GM13976 (cell line): ENCODE measurements at places on chromosomes 7 and 10.

DNA sequence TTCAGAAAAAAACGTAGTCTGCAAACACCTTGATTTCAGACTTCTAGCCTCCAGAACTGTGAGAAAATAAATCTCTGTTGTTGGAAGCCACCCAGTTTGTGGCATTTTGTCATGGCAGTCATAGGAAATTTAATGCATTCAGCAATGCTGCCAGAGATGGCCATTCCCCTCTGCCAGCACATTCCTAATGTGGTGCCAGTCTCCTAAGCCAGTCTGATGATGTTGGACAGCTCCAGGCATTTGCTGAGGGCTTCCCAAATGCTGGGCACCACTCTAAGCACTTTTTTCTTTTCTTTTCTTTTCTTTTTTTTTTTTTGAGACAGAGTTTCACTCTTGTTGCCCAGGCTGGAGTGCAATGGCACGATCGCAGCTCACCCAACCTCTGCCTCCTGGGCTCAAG lies 666.7 kb upstream of the C7orf33 start:
- DNase-seq = no peak

GRCh38 chr7:17524746-17525145 lies 226.3 kb downstream of the AHR start:
- no peak for DNase-seq

GRCh38 chr10:49333192-49333591 lies 34.2 kb downstream of the C10orf71 start:
- DNase-seq = no peak

GRCh38 chr7:79820387-79820786 lies 314.2 kb upstream of the GNAI1 start:
- no peak for DNase-seq

DNA sequence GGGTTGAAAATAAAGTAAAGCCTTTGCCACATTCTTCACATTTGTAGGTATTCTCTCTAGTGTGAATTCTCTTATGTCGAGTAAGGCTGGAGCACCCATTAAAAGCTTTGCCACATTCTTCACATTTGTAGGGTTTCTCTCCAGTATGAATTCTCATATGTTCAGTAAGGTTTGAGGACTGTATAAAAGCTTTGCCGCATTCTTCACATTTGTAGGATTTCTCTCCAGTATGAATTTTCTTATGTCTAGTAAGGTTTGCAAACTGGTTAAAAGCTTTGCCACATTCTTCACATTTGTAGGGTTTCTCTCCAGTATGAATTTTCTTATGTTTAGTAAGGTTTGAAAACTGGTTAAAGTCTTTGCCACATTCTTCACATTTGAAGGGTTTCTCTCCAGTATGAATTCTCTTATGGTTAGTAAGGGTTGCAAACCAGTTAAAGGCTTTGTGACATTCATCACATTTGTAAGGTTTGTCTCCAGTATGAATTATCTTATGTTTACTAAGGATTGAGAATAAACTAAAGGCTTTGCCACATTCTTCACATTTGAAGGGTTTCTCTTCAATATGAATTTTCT lies 41.4 kb downstream of the ZNF680 start:
- DNase-seq = no peak

DNA sequence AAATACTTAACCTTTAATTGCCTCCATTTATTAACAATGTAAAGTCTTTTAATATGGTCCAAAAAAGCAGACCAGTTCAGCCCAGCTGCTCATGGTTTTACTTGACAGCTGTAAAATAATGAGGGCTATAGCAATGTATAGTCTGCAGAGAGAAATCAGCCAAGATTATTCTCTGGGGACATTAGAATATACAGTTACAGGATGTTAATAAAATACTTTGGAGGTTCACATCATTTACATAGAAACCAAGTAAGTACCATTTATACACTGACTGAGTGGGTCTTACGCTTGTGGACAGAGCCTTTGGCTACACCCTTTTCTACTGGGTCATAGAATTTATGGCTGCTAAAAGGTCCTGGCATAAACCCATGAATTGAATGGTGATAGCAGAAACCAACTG lies 340.7 kb upstream of the CELF2 start:
- no peak for DNase-seq

DNA sequence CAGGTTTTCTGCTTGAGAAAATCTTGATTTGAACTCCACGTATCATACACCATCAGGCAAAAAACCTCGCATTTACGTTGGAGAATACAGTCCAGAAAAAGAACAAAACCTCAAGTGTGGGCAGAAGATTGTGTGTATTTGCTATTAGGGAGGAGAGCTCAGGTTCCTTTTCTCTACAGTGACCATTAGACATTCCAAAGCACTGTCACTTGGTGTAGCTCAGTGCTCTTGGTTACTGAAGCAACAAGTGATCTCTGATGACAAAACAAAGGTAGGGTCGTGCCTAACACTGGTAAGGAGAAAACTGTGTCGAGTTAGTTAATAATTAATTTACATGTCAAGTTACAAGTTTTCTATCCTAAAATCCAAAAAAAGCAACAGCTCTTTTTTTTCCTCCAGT lies 72.6 kb downstream of the C1GALT1 start:
- no peak for DNase-seq

DNA sequence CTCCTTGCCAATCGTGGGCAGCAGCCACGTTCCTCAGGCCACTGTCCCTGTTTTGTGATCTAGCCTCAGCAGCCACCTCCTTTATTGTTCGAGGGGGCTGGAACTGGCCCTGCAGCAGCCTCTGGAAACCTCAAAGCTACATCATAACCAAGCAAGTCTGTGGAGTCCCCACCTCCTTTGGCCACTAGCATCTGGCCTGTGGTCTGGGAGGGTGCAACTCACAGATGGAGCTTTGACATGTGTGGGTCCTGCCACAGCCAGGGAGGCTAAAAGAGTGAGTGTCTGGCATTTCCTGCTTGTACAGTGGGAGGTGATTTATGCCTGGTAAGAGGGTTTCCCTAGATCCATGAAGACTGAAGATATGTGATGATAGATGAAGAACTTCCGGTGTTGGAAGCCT lies 32.3 kb upstream of the NUB1 start:
- DNase-seq = no peak

DNA sequence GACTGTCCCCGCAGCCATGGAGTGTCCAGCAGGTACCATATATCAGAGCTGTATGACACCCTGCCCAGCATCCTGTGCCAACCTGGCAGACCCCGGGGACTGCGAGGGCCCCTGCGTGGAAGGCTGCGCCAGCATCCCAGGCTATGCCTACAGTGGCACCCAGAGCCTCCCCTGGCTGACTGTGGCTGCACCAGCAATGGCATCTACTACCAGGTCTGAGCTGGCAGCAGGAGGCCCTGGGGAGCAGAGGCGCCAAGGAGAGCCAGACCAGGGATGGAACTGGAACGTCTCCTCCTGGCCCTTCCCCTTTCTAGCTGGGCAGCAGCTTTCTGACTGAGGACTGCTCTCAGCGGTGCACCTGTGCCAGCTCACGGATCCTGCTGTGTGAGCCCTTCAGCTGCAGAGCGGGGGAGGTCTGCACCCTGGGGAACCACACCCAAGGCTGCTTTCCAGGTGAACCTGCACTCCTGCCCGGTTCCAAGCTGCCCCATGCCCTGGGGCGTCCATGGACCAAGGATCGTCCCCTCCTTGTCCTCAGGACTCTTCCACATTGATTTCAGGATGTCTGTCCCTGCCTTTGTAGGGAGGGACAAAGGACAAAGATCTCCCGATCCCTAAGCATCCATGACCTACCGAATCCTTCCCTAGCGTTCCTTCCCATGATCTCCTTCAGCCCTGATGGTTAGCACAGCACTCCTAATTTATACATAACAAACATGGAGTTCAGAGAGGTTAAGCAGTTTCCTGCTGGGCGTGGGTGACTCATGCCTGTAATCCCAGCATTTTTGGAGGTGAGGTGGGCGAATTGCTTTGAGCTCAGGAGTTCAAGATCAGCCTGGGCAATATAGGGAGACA lies 33.3 kb downstream of the EPHB4 start:
- no peak for DNase-seq

- peak; percentile 75 for DNase-seq
These were observed 826 bp downstream of the CHPF2 start for GRCh38 chr7:151232917-151233701.

DNA sequence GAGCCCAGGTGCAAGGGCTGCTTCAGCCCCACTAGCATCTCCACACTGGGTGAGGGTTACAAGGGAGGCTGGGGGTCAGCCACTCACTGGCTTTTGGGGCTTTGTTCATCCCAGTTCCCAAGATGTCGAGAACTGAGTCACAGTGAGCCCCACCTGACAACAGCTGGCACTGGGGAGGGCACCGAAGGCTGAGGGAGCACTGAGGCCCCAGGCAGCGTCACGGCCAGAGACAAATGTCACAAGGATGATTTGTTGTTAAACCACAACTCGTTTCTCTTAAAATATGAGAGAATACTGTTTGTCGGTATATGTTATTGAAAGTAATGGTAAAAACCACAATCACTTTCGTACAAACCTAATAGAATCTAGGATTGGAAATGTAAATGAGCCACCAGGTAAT lies 219.9 kb downstream of the CELF2 start:
- DNase-seq = no peak

GRCh38 chr7:131110297-131111080 lies 217.2 kb upstream of the MKLN1 start:
- no peak for DNase-seq

DNA sequence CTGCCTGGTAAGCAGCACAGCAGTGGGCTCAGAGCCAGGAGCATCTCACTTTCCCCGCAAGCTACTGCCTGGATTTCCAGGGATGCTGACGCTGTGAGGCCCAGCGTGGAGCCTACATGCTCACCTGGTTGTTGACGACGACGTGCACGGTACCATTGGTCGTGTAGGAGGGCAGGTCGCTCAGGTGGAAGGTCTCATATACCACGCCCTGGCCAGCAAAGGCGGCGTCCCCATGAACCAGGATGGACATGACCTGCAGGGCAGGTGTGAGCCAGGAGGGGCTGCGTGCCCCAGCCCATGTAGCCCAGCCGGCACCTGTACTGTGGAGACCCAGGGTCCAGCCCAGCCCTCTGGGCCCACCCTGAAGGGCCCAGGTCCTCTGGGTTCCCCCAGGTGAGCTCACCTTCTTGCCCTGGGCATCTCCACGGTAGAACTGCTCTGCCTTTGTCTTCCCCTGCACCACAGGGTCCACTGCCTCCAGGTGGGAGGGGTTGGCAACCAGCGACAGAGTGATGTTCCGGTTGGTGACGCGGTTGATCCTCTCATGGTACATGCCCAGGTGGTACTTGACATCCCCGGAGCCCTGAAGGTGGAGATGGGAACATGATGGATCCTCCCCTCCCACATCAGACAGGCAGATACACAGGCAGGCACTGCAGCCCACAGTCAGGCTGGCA lies 15.4 kb downstream of the OGDHL start:
- DNase-seq = no peak

DNA sequence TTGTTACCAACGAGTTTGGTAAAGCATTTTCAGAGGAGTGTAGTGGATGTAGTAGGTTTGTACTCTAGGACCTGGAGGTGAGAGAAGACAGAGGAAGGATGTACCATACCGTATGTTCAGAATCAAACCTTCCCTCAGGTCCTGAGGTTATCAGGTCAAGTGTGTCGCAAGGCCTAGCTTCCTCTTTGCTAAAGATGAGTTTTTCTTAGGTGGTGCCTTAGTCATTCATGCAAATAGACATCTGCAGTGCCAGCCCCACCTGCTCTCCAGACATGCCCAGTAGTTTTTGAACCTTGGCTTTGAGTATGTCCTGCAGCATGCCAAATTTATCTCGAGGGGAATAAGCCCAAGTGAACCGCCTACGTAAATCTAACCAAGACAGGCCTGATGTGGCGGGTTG lies 71.3 kb downstream of the HDAC9 start:
- peak; percentile 51 for DNase-seq

GRCh38 chr7:108002726-108003598 lies at the start of gene LAMB1:
Gene LAMB1 (minus strand): TSS chr7:108003161. CDS start chr7:108002885, 276 bp downstream.
- peak; percentile 47 for DNase-seq

DNA sequence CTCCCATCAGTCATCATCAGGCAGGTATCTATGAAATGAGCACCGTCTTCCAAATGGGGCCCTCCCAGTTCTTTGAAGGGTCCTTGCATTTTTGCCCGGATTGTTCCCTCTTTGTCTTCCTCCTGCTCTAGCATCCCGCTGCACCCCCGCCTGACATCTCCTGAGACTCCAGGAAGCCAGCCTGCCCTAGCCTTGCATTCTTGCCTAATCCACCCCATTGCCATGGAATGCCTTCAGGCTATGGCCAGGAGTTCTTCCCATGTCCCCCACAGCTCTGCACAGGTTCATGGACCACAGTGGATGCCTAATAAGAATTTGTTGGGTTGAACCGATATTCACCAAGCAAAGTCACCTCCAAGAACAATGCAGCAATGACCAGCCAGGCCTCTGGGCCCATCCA lies 62.1 kb downstream of the ZMIZ1 start:
- DNase-seq = no peak

GRCh38 chr10:1425879-1426278 lies 311.4 kb downstream of the ADARB2 start:
- peak; percentile 54 for DNase-seq

- no peak for DNase-seq
These were observed 9.1 kb upstream of the DENND2A start for GRCh38 chr7:140649556-140650205.

DNA sequence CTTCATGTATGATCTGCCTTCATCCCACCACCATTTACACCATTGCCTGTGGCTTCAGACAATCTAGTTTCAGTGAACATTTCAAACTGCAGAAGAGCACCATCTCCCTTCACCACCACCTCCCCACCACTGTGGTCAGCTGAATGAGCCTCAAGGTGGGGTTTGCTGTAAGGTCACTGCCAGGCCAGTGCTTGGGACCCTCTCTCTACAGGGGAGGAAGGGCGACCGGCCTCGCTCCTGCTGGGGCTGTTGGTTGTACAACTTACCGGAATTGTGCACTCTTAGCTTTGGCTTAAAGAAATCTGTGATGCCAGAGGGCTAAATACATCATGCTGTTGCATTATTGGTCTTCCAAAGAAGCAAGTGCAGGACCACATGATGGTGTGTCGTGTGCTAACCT lies 26.6 kb downstream of the PFKP start:
- DNase-seq = no peak

DNA sequence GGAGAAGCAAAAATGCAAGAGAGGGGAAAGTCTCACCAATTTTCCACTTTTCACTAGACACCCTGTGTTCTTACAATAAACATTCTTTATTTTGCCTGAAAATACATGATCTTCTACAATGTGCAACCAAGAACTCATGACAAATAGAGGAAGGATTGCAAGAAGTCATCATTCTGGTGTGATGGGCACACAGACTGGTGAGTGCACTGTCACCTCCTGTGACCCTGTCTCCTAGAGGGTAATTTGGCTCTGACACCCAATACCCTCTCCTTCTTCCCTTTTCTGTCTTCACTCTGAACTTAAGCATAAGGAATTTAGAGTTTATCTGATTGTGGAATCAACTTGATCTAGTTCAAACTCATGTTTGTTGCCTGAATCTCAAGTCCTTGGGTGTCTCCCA lies 153.7 kb downstream of the SH2D4B start:
- DNase-seq = no peak

GRCh38 chr7:137743021-137743420 lies 103.8 kb downstream of the DGKI start:
- DNase-seq = no peak
